Stimulated activated CD8-positive, alpha-beta memory T cell treated with anti-CD3 and anti-CD28 coated beads, Interleukin-4, amount 100 ng/mL, for 4 hours (primary cell): ENCODE measurements at places on chromosomes 1 and 21.

DNA sequence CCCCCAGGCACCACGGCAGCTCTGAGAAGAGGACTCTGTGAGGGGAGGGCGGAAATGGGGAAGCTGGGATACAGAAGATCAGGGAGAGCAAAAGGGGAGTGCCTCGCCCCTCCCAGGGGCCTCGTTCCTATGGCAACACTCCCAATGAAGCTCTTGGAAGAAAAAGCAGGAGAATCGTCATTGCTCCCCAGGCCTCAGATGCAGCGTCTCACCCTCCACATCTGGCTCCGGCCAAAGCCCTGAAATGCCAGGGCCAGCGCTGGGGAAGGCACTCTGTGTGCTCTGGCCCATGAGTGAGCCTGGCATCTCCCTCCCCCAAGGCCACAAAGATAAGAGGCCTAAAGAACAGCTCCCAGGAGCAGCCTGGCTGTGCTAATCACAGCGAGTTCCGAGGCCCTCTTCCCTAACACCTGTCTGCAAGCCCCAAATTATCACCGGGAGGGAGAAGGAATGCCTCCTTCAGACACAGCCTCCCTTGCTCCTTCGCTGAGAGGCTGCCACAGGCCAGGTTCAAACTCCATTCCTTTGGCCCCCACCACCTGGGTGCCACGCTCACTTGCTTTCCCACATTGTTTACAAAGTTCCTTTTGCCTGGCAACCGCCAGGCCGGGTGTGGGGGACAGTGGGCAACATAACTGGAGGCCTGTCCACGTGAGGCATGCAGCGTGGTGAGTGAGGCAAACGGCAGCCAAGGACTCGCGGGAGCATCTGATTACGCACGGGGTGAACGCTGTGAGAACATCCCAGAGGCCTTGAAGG lies 27.8 kb downstream of the ECE1 start:
- DNase-seq = no peak

- no peak for DNase-seq
Observed at GRCh38 chr1:21369905-21370304, 70.0 kb upstream of the NBPF3 start.

- no peak for DNase-seq
Observed at GRCh38 chr1:23562137-23562876, 3.0 kb upstream of the ID3 start.

- no peak for DNase-seq
Observed at GRCh38 chr1:33460947-33461629, 11.4 kb upstream of the ZSCAN20 start.

- no peak for DNase-seq
Observed at GRCh38 chr1:213326281-213327016, 275.4 kb downstream of the RPS6KC1 start.

DNA sequence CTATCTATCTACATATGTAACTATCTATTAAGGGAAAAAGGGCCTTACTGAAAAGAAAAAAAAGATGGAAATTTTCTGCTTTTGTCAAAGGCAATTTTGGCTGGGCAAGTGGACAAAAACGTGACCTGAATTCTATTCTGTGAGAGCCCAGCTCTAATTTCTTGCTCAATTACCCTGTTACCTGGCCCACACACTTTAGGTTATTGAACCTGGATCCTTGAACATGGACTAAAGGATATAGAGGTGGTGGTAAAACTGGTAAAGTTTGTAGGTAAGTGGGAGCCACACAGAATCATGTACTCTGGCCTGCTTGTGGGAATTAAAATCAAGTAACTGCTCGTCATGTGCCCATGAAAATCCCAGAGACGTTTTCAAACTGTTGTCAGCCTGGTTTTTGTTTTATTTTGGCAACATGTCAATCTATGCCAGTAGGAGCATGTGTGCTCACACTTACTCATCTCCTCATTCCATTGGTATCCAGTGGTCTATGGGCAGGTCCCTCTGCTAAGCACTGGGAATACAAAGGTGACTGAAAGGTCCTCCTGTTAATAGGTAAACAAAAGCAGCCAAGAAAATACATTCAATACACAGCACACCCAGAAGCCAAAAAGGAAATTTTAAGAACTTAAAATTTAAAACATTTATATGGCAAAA lies 113.7 kb upstream of the WARS2 start:
- DNase-seq = no peak

DNA sequence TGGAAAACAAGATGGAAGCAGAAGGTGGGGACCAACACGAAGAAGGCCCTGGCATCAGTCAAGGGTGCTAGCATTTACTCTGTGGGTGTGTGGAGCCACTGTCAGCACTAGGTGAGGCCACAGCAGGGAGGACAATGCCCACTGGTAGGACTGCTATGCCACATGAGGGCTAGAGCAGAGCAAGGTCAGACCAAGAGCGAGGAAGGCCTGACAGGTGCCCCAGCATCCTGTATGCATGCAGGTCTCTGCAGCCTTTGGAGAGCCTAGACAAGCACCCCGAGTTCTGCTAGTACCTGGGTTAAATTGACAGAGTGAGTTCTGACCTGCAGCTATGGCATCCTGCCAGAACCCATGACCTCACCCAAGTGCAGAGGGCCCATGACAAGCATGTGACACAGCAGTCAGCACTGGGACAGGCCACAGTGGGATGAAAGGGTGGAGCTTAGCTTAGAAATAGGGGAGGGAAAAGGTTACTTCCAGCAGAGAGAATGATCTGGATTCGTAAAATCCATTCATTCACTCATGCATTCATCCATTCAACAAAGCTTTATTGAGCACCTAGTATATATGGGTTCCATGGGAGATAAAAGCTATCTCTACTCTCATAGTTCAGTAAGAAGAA lies 9.0 kb upstream of the CSF1 start:
- no peak for DNase-seq

DNA sequence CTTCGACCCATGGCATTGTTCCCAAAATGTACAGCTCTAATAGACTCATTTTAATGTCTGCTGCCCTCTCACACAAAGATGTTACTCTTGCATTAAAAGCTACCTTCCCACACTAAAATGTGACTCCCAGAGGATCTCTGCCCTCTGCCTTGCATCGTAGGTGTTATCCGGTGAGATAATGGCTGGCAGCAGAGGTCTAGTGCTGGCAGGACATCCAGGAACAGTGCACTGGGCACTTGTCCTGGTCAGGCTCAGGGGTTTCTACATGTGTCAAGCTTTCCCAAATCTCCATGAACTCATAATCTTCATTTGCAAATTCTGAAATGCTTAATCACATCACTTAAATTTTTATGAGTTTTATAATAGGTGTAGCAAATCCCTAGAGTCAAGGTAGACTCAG lies 310.6 kb downstream of the LRRIQ3 start:
- DNase-seq = no peak

DNA sequence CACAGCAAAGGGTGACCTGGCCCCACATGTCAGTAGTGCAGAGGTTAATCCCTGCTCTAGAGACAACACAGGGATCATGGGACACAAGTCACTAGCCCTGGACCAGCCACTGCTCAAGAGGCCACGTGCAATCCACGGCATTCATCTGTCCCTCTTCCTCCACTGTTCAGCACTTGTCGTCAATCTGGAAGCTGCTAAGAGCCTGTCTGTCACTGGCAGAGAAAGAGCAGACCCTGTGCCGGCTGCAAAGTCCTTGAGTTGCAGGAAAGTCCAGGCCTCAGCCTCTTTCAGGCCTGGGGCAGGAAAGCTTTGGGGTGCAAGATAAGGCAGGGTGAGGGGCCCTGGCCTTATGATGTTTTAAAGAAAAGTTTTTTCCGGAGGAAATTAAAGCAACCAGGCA lies 16.7 kb downstream of the CELA2B start:
- DNase-seq = no peak

DNA sequence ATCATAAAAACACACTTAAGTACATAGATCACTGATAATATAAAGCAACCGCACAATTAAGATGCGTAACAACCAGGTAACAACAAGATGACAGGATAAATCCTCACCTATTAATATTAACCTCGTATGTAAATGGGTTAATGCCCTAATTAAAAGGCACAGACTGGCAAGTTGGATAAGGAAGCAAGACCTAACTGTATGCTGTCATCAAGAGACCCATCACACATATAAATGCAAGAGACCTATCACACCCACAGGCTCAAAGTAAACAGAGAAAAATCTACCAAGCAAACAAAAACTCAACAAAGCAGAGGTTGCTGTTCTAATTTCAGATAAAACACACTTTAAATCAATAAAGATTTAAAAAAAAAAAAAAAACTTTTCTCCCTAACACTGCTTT lies 151.8 kb downstream of the FAF1 start:
- no peak for DNase-seq

DNA sequence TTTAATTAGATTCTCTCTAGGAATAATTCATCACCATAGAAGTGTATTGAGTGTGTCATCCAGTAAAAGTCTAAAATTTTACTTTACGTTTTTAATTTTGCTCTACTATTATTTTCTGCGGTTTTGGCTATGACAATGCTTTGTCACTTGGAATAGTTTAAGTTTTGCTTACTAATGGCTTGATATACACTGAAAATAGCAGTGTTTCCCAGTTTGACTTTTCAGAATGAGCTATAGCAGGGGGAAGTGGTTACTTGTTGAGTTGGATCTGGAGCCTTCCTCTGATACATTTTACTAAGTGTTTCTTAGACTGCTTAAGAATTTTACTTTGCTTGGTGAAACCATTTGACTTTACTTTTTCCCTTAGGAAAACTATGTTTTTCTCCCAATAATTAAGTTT lies 5.0 kb downstream of the DNAJC16 start:
- DNase-seq = no peak
